ENCODE measurements at places on chromosomes 12 and 14. TPM values are rescaled to one million over a fixed set of nuclear protein-coding genes. Genes with fewer than 3 reads are reported as not detected.

The THTPA gene
- total RNA-seq = 14.2 TPM

The DHRS2 gene
- total RNA-seq = 0.17 TPM

The ACOT4 gene
- total RNA-seq = 1.9 TPM

The SDSL gene
- total RNA-seq = 1.2 TPM

The NUAK1 gene
- total RNA-seq = not detected

The BTBD6 gene
- total RNA-seq = 49.6 TPM

The SERPINA5 gene
- total RNA-seq = not detected

The GPR68 gene
- total RNA-seq = 28.0 TPM

The TAS2R7 gene
- total RNA-seq = not detected

The POTEM gene
- total RNA-seq = not detected

The CNPY2 gene
- 89.0 TPM for total RNA-seq

The DIO2 gene
- total RNA-seq = not detected

The SLC6A15 gene
- total RNA-seq = not detected

The KRT83 gene
- not detected for total RNA-seq

The GOLGA5 gene
- total RNA-seq = 20.8 TPM

The KRT78 gene
- total RNA-seq = not detected

The PRORP gene
- 27.8 TPM for total RNA-seq

The APEX1 gene
- total RNA-seq = 118 TPM

The SYT10 gene
- not detected for total RNA-seq

The BIN2 gene
- total RNA-seq = 164 TPM

The RTRAF gene
- 147 TPM for total RNA-seq

The CARMIL3 gene
- total RNA-seq = 0.91 TPM

The CLEC4E gene
- not detected for total RNA-seq

The MYO1A gene
- total RNA-seq = 1.2 TPM

The INSM2 gene
- total RNA-seq = not detected

The PXN gene
- 89.0 TPM for total RNA-seq

The NPFF gene
- total RNA-seq = not detected

The FOXN4 gene
- total RNA-seq = not detected

The RTN1 gene
- not detected for total RNA-seq

The PTPRQ gene
- total RNA-seq = not detected

The KRT79 gene
- not detected for total RNA-seq

The TAS2R8 gene
- total RNA-seq = not detected

The KLHDC1 gene
- 5.6 TPM for total RNA-seq

The WNT1 gene
- total RNA-seq = 2.0 TPM

The RPL36AL gene
- 254 TPM for total RNA-seq

The TMEM260 gene
- 23.4 TPM for total RNA-seq

The PARP2 gene
- total RNA-seq = 32.7 TPM

The RFX4 gene
- total RNA-seq = not detected

The NEUROD4 gene
- total RNA-seq = not detected

The PLEKHD1 gene
- total RNA-seq = 0.11 TPM

The VAMP1 gene
- total RNA-seq = 65.5 TPM

The B3GNT4 gene
- total RNA-seq = 1.1 TPM

The ACOT6 gene
- not detected for total RNA-seq

The RNF41 gene
- total RNA-seq = 36.1 TPM

The ACSM4 gene
- total RNA-seq = not detected

The TAS2R42 gene
- total RNA-seq = not detected

The KRT74 gene
- total RNA-seq = not detected

The DEGS2 gene
- 0.28 TPM for total RNA-seq

The EPS8 gene
- total RNA-seq = 1.6 TPM

The CD163 gene
- total RNA-seq = 4.4 TPM

The LTBR gene
- total RNA-seq = 1.4 TPM

The ACSS3 gene
- total RNA-seq = not detected

The TEAD4 gene
- not detected for total RNA-seq

The TCL1B gene
- total RNA-seq = not detected

The STX2 gene
- total RNA-seq = 20.7 TPM
